ENCODE measurements at places on chromosomes 1 and 21.

- no peak for DNase-seq
Measured at GRCh38 chr1:180428782-180429695, 73.3 kb downstream of the ACBD6 start.

GRCh38 chr1:42221456-42221855, 56.9 kb upstream of the GUCA2A start:
- DNase-seq = no peak

DNA sequence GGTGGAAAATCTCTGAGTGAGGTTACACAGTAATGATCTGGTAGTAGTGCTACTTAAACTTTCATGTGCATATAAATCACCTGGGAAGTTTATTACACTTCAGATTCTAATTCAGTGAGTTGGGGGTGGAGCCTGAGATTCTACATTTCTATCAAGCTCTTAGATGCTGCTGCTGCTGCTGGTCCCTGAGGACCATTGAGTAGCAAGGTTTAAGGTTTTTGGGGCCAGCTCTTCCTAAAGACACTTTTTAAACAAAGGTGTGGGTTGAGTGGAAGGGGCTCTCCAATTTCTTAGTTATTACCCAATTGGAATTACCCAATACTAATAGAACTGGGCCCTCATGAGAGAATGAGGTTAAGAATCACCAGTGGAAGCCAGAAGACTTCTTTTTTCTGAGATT, 29.5 kb downstream of the KCNA3 start:
- no peak for DNase-seq

DNA sequence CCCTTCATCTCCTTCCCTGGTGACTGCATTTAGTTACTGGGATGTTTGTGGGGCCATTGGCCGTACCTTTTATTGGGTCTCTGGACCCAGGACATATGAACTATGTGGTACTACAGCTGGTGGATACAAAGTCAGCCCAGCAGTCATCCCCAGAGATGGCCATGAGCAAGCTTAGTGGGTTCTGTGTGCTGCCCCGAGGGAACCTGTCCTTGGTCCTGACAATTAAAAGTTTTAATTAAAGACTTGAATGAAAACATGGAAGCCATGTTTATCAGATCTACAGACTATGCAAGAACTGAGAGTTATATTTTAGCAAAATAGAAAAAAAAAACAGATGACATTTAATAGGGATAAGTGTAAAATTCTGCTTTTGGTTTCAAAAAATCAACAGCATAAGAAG, 2.8 kb upstream of the NES start:
- no peak for DNase-seq

- DNase-seq = no peak
Measured at GRCh38 chr1:196543833-196544232, 64.4 kb downstream of the KCNT2 start.

DNA sequence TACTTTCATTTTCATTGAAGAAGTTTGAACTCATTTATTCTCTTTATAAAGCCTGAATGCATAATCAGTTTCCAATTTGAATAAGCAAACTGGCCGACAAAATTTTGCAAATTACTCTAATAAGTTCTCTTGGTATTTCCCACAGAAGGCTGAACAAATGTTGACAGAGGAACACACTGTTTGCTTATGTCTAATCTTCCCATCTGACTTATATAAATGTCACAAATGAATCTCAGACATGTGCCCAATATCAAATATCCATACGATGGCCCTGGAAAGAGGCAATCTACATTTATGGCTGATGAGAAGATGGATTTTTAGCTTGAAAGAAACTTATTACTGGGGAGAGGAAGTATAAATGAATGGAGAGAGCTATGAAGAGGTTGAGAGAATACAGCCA, 380.6 kb upstream of the ZRANB2 start:
- DNase-seq = no peak

GRCh38 chr1:203509135-203509534, 15.2 kb downstream of the OPTC start:
- no peak for DNase-seq
